ENCODE measurements at places on chromosomes 7 and 10. TPM values are rescaled to one million over a fixed set of nuclear protein-coding genes. Genes with fewer than 3 reads are reported as not detected.

Gene SLC37A3
- polyA plus RNA-seq, result 56.5 TPM

Gene ZNF425
- polyA plus RNA-seq, result 7.9 TPM

Gene PRKCQ
- polyA plus RNA-seq, result 18.1 TPM

Gene TUBB8
- 0.69 TPM for polyA plus RNA-seq

Gene ERVW-1
- polyA plus RNA-seq, result 0.55 TPM

Gene PRSS37
- not detected for polyA plus RNA-seq

Gene GNG11
- 52.5 TPM for polyA plus RNA-seq

Gene PNLIPRP3
- polyA plus RNA-seq, result not detected

Gene COL28A1
- polyA plus RNA-seq, result 7.2 TPM

Gene PRKAR2B
- polyA plus RNA-seq, result 45.4 TPM

Gene ADAM8
- polyA plus RNA-seq, result 1.3 TPM

Gene ANKRD1
- 1.1 TPM for polyA plus RNA-seq

Gene CPVL
- 67.9 TPM for polyA plus RNA-seq

Gene ACTL6B
- not detected for polyA plus RNA-seq

Gene CNNM1
- 1.6 TPM for polyA plus RNA-seq

Gene GSTO2
- polyA plus RNA-seq, result 26.0 TPM

Gene SLC13A1
- polyA plus RNA-seq, result 22.5 TPM

Gene AKR1C2
- 7.9 TPM for polyA plus RNA-seq

Gene CDHR1
- polyA plus RNA-seq, result 0.54 TPM

Gene HYCC1
- 22.5 TPM for polyA plus RNA-seq

Gene TAS2R5
- 2.2 TPM for polyA plus RNA-seq

Gene TMEM139
- 51.9 TPM for polyA plus RNA-seq

Gene CALML5
- not detected for polyA plus RNA-seq

Gene KCNH2
- 13.2 TPM for polyA plus RNA-seq

Gene SFMBT2
- 6.4 TPM for polyA plus RNA-seq

Gene PCGF5
- polyA plus RNA-seq, result 26.9 TPM

Gene GIMAP8
- 11.3 TPM for polyA plus RNA-seq

Gene CPA2
- 0.39 TPM for polyA plus RNA-seq

Gene TMEM270
- not detected for polyA plus RNA-seq

Gene KIFBP
- polyA plus RNA-seq, result 37.9 TPM

Gene HMX3
- not detected for polyA plus RNA-seq

Gene LIPN
- not detected for polyA plus RNA-seq

Gene PUS7
- 21.4 TPM for polyA plus RNA-seq

Measured in right renal cortex interstitium (tissue), 3 donors.